Erythroblast (primary cell): ENCODE measurements at places on chromosomes 16 and 17.

DNA sequence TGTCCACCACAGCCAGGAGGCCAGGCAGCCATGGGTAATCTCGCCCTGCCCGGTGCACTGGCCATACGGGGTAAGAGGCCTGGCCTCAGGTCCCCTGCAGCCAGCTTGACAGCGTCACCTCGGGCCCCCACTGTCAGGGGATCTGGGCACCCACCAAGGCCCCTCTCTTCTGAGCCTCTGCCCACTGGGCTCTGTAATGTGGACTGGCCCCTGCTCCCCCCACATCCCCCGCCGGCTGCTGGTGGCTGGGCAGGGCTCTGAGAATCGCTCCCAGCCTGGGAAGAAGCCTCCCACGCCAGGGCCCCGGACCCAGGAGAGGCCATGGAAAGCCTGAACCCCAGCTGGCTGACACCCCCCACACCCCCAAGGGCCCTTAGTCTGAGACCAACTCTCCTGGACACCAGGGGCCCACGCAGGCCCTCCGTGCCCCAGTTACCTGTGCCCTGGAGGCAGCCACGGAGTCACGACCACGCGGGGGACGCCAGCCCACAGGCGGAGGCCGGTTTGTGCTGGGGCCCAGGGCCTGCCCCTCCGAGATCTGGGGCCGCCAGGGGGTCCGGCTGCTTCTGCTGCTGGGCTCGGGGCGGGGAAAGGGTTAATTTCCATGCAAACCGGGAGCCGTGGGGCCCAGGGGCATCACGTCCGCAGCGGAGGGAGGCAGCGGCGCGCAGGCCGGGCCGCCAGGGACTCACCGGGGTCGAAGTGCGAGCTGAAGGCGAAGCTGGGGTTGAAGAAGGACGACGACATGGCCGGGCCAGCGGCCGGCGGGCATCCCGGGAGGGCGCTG lies at the start of gene PVALEF:
Gene PVALEF (plus strand): TSS at position 262 of the 787 bp plus-strand sequence. CDS start 15,720 bp downstream, outside the sequence.
- DNase-seq, result no peak

DNA sequence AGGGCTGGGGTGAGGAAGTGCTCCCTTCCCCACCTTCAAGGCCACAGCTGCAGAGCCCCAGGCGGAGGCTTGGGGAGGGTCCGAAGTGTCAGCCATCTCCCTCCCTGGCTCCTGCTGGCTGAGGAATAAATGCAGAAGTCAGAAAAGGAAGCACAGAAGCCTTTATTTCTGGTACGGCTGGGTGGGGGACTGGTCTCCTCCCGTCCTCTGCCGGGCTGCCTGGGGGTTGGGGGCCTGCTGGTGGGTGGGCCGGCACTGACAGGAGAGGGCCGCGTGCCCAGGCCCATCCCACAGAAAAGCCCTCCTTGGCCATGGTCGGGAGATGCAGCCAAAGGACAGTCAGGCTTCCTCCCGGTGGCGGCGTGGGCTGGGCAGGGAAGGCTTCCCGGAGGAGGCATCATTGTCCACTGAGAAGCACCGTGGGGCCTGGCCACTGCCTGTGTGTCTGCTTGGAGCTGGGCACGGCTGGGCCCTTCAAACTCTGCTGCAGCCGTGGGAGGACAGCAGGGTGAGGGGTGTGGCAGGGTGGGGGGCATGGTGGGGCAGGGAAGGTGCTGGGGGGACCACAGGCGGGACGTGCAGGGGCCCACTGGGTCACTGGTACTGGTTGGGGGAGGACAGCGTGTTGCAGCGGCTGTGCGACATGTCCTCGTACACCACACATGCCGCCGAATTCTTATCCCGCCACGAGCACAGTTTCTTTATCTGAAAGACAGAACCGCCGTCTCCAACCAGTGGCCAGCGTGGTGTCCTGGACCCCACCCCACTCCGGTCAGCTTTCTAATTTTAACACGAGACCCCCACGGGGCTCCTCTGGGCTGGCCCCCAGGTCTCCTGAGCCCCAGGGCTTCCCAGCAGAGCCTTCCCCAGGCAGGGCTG lies 2.4 kb downstream of the CD7 start:
- no peak for DNase-seq

DNA sequence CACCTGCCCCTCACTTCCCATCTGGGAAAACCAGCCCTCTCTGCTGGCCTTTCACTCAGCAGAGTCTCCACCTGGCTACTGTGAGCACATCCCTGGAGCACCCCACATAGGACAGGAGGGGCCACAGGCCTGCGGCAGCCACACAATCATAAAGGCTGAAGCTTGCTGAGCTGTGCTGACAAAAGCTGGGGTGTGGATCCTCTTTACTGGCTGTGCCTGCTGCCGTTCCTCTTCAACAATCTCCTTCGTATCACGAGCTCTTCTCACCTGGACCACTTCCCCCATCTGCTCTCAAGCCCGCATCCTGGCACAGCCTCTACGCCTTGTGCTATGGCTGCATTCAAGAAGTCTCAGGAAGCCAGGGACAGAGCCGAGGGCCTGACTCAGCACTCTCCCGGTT lies 86.1 kb downstream of the ZNF778 start:
- no peak for DNase-seq

DNA sequence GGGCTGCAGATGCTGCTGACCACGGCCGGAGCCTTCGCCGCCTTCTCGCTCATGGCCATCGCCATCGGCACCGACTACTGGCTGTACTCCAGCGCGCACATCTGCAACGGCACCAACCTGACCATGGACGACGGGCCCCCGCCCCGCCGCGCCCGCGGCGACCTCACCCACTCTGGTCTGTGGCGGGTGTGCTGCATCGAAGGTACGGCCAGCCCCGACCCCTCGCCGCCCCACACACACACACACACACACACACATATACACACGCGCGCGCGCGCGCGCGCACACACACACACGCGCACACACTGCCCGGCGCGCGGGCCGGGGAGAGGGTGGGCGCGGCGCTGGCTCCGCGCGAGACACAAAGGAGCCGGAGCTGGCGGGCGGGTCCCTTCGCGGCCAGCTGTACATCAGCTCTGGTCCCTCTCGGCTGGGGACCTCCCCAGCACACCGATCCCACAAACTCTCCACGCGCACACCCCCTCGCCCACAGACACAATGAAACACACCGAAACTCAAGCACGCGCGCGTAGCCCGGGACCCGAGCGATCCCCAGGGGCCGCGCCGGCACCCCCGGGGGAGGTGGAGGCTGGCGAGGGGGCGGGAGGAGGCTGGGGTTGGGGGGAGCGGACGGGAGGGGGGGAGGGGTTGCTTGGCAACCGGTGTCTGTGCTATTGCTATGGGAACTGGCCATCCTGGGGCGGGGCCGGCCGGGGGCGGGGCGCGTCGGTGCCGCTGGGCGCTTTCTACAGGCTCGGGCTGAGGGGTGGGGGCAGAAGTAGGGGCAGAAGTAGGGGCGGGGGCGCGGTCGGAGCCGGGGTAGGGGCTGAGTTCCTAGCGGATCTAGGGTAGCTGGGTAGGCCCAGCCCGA lies 658 bp downstream of the CACNG4 start:
- DNase-seq, result peak; percentile 12

GRCh38 chr16:4337540-4338088 lies 13.5 kb downstream of the PAM16 start:
- no peak for DNase-seq

DNA sequence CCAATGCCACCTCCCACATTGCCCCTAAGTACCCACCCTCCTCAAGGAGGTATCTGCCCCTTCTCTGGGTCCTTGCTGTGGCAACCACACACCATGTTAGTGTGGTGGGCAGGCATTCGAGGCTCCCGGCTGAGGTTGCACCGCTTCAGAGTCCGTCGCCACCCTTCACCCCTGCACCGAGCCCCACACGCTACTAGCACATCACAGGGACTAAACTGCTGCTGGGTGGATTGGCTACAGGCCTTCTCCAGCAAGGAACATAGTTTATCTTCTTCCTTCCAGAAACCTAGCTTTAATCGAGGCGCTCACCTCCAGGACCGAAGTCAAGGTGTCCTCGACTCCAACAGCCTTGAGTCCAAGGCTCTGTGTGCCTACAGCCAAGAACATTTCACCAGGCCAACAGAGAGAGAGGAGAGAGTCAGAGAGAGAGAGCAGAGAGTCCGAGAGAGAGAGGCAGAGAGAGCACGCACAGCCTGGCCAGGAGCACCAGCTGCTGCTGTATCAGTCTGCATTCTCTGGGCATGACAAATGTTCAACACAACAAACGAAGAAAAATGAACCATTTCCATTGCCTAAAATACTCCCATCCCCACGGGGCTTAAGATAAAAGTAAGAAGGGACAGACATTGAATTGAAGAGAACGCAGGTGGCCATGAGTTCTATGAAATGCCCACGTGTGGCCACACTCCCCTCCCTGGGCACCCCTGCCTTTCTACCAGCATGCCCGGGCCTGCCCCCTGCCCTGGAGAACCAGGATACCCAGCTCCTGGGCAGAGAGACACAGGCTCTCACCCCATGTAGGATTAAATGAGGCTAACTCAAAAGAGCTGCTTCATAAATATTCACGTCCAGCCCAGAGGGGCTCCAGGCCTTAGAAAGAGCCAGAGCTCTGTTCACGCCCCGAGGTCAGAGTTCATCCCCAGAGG lies 94.9 kb downstream of the RBFOX3 start:
- no peak for DNase-seq

- DNase-seq, result no peak
Measured at GRCh38 chr16:46817961-46818360, 13.0 kb downstream of the C16orf87 start.

DNA sequence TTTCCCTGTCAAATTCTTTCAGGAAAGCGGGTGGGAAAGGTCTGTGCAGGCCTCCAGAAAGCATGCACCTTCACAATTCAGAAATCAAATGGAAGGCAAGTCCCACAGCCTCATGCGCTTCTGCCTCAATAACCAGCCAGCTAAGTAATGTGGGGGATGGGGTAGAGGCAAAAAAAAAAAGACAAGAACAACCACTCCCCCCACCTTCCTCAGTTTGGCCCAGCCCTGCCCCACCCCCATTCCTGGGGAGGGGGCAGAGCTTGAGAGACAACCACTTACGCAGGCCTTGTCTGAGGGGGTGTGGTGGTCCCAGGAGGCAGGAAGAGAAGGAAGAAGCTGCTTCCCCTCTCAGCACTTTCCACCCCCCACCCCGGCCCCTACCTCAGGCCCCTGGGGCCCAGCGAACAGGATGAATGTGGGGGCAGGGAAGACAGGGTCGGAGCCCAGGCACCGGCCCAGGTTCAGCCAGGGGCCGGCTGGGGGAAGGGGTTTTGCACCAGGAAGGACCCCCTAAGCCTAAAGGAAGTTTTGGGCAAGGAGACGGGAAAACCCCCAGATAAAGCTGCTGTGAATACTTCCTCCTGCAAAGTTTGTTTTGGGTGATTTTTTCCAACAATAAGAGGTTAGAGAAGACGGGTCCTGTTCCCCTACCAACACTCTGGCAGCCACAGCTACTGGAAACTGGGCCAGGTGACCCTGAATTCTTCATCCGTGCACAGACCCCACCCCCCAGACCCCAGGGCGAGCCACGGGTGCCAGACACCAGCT lies 1.2 kb downstream of the JUP start:
- DNase-seq, result no peak

GRCh38 chr17:60277258-60277657 lies 114.7 kb downstream of the USP32 start:
- no peak for DNase-seq

DNA sequence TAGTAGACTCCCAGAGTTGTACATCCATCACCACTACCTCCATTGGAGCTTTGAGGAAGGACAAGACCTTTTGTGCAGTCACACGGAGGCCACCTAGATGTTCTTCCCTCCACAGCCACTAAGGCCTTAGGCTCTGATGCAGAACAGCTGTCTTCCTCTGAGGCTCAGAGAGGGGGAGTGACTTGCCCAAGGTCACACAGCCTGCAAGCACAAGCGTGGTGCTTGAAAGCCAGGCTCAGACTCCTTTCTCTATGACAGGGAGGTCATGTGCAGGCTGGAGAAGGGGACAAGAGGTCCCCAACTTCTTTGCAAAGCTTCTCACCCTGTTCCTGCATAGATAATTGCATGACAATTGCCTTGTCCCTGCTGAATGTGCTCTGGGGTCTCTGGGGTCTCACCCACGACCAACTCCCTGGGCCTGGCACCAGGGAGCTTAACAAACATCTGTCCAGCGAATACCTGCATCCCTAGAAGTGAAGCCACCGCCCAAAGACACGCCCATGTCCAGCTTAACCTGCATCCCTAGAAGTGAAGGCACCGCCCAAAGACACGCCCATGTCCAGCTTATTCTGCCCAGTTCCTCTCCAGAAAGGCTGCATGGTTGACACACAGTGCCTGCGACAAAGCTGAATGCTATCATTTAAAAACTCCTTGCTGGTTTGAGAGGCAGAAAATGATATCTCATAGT lies 12.7 kb downstream of the SCGB1C2 start:
- DNase-seq, result no peak

GRCh38 chr16:81080233-81080632 lies 3.2 kb upstream of the C16orf46 start:
- no peak for DNase-seq

GRCh38 chr16:8583732-8584131 lies 6.6 kb downstream of the TMEM114 start:
- no peak for DNase-seq

- DNase-seq, result no peak
Measured at GRCh38 chr17:35998018-35998545, 3.3 kb downstream of the CCL15 start.

GRCh38 chr17:37358098-37358829 lies 17.5 kb upstream of the C17orf78 start:
- DNase-seq, result peak; percentile 60

GRCh38 chr17:80096561-80097021 lies 4.8 kb upstream of the GAA start:
- no peak for DNase-seq

DNA sequence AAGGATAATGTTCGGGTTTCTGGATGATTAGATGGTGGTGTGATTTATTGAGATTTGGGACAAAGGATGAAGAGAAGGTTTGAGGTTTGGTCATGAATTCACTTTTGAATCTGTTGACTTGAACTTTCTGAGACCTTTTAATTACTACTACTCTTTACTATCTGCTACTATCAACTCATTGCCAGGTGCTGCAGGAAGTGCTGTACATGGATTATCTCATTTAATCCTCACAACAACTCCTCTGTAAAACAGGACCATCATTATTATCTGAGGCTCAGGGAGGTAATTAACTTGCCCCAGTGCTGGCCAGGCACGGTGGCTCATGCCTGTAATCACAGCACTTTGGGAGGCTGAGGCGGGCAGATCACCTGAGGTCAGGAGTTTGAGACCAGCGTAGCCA lies 2.9 kb upstream of the ANKRD40 start:
- no peak for DNase-seq

DNA sequence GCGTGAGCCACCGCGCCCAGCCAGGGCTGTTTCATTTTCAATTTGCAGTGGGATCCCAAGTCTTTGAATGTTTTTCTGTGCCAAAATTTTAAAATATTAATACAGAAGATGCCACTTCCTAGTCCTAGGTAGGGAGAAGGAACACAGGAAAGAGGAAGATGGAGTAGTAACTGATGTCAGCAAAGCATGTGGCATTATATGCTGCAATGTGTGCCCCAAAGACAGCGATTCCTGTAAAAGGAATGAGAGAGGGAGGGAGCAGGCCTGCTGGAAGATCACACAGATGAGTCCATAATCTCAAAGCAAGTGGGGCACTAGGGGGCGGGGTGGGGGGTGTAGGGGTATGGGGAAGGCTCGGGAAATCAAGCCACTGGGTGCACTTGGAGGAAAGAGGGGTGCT lies 23.4 kb upstream of the SSTR2 start:
- DNase-seq, result no peak

- DNase-seq, result no peak
Measured at GRCh38 chr17:57517632-57518456, 227.3 kb downstream of the CCDC182 start.

GRCh38 chr17:61907361-61907760 lies 20.4 kb downstream of the INTS2 start:
- no peak for DNase-seq
